HT1080 (cell line): ENCODE measurements at places on chromosomes 6 and 20.

DNA sequence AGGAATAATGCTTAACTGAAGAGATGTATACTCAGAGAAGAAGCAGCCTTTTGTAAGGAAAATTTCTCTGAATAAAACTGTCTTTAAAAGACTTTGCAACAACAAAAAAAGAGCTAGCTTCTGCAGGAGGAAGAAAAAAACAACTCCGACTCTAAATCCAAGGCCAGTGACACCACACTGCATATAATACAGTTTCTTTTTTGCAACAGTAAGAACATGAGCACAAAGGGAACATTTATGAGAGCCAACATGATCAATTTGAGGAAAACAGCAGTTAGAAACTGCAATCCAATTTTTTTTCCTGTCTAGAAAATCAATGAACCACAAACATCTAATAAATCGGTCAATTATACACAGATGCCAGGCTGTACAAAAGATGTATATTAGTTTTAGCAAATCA, 42.9 kb upstream of the UST start:
- no peak for DNase-seq

DNA sequence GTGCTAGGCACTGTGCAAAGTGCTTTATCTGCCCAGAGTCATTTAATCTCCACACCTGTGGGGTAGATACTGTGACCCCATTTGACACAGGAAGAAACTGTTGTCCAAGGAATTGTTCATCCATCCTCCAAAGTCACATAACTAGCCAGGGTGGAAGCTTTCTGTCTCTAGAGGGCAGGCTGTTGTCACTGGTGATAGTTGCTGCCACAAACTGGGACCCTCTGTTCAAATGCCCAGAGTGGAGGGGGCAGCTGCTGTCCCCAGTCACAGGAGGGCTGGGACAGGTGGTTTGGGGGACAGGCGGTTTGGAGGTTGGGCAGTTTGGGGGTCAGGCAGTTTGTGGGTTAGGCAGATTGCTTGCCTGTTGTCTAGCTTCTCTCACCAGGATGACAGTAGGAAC, 16.1 kb upstream of the TMEM242 start:
- DNase-seq = no peak

- no peak for DNase-seq
Measured at GRCh38 chr20:62584671-62585460, 57.4 kb upstream of the SLCO4A1 start.

- no peak for DNase-seq
Measured at GRCh38 chr20:46179862-46180261, 61.7 kb downstream of the CD40 start.

DNA sequence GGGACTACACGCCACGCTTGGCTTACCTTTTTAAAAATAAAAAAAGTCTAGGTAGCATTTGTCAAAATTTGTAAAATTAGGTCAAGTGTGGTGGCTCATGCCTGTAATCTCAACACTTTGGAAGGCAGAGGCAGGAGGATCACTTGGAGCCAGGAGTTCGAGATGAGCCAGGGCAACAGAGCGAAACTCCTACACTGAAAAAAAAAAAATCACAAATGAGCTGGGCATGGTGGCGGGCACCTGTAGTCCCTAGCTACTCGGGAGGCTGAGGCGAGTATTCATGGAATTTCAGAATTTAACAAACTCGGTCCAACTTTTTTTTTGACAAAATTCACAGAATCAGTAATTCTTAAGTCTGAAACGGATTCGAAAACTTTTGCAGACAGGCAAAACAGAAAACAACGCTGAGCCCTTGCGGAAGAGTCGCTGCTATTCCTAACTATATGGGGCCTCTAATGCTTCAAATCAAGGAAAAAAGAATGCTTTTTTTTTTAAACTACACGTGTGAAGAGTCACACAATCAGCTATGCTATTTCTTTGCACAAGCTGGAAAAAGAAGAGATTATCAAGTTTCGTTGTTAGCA, 62.9 kb downstream of the GTF2H5 start:
- no peak for DNase-seq

DNA sequence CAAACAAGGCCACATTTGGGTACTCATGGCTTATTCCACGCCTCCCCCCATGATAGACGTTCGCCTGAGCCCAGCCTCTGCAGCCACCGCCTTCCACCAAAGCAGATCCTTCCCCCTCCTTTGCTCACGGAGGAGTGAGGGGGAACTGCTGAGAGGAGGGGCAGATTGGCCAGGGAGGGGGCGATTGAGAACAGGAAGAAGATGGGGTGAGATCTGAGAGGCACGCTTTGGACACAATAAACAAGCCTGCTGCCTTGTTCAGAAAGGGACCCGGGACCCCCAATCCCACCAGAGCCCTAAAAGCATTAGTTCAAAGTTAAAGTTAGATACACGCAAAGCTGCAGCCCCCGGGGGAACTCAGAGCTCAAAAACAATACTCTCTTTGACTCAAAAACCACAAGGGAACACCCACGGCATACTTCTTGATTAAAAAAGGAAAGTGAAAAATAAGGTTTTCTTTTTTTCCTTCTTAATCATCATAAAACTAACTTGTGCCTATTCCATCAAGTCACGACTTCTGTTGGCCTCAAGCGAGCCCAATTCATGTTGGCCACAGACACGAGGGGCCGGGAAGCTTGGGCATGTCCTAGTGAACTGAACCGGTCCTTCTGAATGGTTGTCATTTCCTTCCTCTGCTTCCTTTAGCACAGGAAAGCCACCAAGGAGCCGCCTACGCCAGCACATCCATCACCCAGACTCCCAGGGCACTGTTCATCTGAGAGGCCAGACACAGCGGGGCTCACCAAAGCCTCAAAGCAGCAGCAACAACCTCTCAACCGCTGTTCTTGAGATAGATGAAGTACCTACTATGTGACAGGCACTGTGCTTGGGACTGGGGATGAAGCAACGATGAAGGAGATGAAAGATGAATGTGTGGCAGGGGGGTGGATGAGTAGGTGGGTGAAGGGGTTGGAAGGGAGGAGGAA, 44.7 kb downstream of the NFATC2 start:
- no peak for DNase-seq

- peak; percentile 42 for DNase-seq
Measured at GRCh38 chr20:61499859-61500554, 247.9 kb downstream of the CDH4 start.

DNA sequence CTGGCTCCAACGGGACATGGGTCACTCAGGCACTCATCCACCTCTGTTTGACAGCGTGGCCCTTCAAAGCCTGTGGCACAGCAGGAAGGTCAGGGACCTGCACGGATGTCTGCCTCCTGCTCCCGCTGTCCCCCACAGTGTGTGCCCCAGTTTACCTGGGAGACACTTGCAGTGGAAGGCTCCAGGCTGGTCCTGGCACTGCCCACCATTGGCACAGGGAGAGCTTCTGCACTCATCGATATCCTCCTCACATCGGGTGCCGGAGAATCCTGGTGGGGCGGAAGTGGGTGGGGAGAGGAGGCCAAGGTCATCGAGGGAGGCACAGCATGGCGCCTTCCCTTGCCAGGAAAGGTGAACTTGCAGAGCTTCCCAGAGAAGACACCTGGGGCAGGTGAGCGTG, 6.9 kb downstream of the NOTCH4 start:
- DNase-seq = no peak

DNA sequence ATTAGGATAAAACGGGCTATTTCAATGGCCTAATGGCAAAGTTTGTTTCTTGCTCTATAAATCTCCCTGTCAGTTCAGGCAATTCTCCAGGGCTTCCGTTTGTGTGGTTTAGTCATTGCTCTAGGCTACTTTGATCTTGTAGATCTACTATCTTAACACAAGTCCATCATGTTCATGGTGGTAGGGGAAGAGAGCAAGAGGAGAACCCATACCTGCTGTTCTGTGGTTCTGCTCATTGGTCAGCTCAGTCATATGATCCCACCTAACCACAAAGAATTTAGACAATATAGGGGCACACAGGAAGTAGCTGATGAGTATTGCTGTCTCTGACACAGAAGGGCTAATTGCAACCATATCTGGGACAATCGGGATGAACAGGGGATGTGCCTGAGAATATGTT, 4.9 kb upstream of the DEK start:
- DNase-seq = peak; percentile 59

DNA sequence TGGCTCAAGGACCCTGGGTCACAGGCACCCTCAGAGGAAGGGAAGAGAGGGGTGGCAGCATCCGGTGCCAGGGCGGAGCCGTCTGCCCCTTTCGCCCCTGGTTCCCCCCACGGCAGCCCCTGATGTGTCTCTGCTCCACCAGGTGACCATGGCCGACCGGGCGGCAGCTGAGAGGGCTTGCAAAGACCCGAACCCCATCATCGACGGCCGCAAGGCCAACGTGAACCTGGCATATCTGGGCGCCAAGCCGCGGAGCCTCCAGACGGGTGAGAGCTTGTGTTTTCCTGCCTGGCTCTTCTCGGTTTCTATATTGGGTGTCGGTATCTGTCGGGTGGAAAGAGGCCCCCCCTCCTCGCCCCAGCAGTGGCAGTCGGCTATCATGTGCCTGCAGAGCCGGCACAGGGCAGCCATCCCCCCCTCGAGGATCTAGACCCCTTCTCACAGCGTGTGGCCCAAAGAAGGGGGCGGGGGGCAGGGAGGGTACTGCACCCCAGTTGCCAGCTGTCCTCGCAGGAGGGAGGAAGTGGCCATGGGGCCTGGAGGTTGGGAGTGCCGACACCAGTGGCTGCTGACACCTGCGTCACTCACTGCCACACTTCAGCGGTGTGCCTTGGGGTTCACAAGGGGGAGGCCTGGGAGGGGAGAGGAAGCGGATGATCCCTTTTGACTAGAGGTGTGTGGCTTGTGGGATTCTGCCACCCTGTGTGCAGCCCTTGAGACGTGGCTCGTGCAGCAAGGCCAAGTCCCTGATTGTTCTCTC, 1.5 kb downstream of the RBM38 start:
- no peak for DNase-seq

- DNase-seq = no peak
Measured at GRCh38 chr20:21570285-21570992, 56.6 kb upstream of the NKX2-2 start.

DNA sequence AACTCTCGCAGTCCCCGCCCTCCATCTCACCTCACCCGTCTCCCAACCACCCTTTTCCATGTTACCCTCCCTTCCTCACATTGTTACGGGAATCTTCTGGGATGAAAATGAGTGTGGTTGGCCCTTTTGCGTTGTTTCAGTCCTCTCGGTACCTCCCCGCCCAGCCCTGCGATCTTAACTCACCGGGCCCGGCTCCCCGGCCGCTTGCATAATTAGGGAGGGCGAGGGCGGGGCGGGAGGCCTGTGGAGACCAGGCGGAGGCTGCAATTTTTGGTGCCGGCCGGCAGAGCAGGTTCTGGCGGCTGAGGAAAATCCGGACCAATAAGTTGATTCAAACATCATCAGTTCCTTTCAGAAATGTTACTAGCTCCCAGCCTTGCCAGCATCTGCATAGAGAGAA, 25.2 kb downstream of the TFAP2B start:
- DNase-seq = no peak

- no peak for DNase-seq
Measured at GRCh38 chr20:12641619-12642018, 367.2 kb upstream of the SPTLC3 start.

GRCh38 chr6:24922814-24923213, 12.9 kb downstream of the RIPOR2 start:
- no peak for DNase-seq

- DNase-seq = no peak
Measured at GRCh38 chr6:106446983-106447382, 86.5 kb downstream of the CRYBG1 start.

DNA sequence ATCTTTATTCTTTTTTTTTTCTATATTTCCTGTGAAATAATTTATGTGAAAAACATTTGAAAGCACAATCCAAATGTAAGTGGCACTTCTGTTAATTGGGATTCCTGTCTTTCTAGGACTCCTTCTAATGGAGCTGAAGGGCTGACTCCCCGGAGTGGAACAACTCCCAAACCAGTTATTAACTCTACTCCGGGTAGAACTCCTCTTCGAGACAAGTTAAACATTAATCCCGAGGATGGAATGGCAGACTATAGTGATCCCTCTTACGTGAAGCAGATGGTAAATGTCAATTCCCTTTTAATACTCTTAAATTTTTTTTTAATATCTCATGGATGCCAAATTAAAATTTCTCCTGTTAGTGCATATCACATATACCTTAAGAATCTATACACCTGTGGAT, 35.0 kb downstream of the CDC5L start:
- DNase-seq = no peak

- DNase-seq = no peak
Measured at GRCh38 chr20:59825944-59826759, 107.3 kb downstream of the SYCP2 start.

GRCh38 chr6:31903957-31904356, 2.1 kb upstream of the ZBTB12 start:
- DNase-seq = no peak

GRCh38 chr20:35326021-35326739, 34.0 kb upstream of the FAM83C start:
- DNase-seq = no peak

DNA sequence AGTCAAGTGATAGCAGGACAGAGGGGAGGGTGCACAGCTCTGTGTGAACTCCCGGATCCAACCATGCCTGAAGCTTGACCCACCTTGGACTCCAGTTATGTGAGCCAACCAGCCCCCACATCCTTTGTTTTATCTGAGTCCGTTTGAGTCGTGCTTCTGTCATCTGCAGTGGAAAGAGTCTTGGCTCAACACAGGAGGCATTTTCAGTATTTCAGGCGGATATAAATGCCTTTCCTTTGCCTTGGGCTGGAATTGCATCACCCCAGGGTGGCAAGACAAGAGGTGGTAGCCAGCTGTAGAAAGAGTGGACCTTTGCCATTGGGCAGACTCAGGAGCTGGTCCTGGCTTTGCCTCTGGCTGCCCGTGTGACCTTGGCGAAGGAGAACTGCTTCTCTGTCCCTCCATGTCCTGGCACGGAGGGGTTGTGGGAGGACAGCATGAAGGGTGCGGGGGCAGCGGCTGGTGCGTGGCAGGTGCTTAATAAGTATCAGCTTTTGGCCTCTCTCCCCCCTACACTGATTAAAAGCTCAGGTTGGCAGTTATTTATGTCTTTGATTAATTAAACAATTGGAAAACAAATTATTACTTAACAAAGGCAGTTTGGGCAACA, 42.6 kb upstream of the APCDD1L start:
- DNase-seq = peak; percentile 71

DNA sequence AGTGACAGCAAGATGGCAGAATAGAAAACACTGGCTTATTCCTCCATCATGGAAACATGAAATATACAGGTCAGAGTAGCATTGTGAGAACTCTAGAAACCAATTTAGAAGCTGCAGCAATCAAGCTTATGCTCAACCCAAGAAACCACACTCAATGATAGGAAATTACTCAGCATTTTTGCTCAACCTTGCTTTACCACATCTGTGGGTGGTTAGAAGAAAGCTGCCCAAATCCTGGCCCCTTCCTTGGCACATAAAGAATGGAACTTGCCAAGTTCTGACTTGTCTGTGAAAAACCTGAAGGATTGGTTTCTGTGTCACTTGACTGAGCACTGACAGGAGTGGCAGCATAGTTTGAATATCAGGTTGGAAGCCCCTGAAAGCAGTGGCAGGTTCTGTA, 108.0 kb upstream of the MOCS1 start:
- peak; percentile 10 for DNase-seq

DNA sequence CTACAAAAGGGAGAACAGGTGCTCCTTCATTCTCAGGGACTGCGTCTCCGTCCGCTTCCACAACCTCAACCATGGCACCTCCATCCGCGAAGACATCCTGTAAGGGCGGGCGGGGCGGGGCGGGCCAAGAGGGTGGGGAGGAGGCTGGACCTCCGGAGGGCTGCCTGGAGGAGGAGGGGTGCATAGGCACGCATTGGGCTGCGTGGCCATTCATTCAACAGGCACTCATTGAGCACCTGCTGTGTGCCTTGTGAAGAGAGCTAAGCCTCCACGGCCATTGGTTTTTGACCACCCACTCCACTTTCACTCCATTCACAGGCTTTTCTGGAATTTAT, 435 bp downstream of the ZSWIM3 start:
- DNase-seq = no peak
